COLO829 (cell line): ENCODE measurements at places on chromosomes 13 and 19.

- DNase-seq, result no peak
Observed at GRCh38 chr13:70950664-70951063, 842.4 kb upstream of the KLHL1 start.

- DNase-seq, result no peak
Observed at GRCh38 chr13:95296326-95296925, 4.8 kb downstream of the ABCC4 start.

GRCh38 chr13:73411067-73411809 lies 352.4 kb downstream of the KLF5 start:
- peak; percentile 56 for DNase-seq

DNA sequence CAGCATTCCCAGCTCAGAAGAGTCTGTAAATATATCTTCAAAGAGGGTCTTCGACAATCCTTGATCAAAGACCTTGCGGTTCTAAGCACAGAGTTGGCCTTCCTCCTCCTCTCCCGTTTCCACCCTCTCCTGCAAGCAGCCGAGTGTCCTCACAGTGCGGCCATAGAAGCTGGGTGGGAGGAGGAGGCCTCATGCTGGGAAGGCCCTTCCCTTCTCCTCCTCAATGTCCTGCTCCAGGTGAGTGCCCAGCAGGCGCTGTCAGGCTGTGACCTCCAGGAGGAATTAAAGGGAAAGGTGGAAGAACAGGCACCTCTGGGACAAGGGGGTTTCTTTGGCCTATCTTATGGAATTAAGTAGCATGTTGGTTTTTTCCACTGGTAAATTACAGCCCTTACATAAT lies 674.2 kb upstream of the ARGLU1 start:
- DNase-seq, result no peak
